ENCODE measurements at places on chromosomes 13 and 19.

DNA sequence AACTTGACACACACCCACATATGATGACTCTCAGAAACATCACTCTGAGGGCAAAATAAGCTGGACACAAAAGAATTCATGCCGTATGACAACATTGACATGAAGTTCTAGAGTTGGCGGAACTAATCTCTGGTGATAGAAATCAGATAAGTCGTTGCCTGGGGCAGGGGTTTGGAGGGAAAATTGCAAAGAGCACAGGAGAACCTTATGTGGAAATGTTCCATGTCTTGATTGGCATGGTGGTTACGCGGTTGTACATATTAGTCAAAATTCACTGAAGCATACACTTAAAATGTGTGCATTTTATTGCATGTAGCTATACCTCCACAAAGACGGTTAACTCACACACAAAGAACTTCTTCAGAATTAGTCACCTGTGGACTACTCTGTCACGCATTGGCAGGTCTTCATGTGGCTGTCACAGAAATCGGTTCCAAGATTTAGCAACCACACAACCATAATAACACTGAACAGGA lies 137.8 kb upstream of the GJB6 start:
- DNase-seq, result no peak

DNA sequence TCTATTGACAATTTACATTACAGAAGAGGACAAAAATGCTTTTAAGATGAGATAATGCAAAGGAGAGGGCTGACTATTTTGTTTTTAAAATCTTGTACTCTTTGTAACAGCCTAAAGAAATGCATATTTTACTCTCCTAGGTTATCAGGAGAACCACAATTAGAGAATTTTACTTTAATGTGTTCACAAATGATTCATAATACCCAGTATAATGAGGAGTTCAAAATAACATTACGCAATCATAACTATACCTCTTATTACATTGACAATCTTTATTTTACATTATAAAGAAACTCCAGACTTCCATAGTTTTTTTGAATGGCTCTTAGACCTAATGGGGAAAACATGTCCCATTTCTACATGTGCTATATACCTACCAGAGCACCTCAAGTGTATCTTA lies 1089.7 kb downstream of the PCDH17 start:
- no peak for DNase-seq

DNA sequence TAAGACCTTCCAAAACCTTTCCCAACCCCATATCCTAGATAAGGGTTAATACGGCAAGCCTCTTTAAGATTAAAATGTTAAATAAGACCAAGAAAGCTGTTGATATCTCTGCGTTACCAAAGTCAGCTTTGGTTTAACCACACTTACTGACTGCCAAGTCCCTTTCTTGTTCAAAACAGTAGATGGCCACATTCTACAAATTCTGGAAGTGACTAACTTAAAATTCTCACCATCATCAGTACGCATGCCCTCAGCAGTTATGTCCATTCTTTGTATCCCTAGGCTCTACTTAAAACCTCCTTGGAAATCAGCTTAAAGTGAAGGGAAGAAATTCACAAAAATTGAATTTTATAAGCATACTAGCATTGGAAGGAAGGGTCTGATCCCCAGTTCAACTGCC lies 23.6 kb downstream of the SOHLH2 start:
- DNase-seq, result no peak

DNA sequence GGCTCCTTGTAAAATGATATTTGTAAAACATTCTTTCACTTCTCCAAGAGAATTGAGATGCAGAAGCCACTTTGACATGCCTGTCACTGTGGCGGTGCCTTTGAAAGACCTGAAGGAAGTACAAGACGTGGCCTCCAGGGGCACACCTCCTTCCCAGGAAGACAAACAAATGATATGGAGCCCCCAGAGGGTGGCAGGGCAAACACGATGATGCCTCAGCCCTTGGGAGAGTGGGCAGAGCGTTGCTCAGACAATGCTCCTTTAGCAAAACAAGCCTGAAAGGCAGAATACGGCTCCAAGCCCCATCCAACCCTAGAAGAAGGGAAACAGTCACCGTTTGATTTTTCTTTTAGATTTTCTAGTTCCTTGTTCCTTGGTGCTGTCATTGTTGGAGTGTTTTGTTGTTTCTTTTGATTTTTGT lies 9.2 kb upstream of the ATP12A start:
- peak; percentile 88 for DNase-seq

DNA sequence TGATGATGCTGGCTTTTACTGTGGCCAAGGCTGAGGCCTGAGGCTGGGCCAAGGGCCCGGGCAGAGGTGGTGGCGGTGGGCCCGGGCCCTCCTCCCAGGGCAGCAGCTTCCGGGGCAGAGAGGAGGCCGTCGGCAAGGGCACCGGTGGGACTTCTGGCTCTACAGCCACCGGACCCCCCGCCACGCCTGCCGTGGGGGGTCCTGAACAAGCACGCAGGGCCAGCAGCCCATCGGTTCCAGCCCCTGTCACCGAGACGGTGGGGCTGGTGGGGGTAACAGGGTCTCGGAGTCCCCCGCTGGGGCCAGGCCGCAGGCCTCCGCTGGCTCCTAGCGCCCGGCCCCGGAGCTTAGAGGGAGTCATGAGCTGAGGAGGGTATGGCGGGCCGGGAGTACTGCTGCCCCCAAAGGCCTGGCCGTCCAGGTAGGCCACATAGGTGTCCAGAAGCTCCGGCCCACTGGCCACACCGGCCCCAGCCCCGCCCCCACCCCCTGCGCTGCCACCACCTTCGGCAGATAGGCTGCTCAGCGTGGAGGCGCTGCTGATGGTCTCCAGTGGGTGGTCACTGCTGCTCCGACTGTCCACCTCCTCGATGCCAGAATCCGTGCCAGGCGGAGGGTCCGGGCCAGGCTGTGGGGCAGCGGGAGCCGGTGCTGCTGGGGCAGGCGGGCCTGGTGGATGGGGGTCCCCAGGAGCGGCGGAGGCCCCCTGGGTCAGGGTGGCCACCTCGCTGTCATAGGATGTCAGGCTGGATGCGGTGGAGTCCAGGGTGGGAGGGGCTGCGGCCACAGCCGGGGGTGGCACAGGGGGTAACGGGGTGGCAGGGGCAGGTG lies 17.3 kb downstream of the C19orf81 start:
- no peak for DNase-seq

- DNase-seq, result no peak
These were observed 240.9 kb downstream of the GPC5 start for GRCh38 chr13:91639330-91639729.

GRCh38 chr13:100751826-100752225 lies 77.2 kb upstream of the TMTC4 start:
- DNase-seq, result no peak

GRCh38 chr19:7488736-7489353 lies at the start of gene PEX11G:
Gene PEX11G, minus strand, starts transcription at chr19:7489035. Its CDS starts 25 bp downstream, at chr19:7489010.
- DNase-seq, result no peak

DNA sequence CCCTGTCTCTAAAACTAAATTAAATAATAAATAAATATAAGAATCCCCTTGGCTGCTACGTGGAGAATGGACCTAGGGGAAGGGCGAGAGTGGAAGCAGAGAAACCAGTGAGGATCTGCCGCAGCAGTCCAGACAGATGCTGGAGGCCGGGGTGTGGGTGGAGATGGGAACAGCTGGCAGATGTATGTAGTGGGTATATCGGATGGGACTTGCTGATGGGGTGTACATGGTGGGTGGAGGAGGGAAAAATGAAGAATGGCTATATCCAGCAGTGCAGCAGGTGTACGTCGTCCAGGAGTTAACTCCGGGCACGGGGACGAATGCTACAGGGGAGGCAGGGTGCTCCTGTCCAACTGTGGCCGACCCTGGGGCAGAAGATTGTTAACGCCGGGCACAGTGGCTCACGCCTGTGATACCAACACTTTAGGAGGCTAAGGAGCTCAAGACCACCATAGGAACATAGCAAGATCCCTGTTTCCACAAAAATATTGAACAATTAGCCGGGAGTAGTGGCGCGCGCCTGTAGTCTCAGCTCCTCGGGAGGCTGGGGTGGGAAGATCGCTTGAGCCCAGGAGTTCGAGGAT lies 654 bp downstream of the CEP89 start:
- no peak for DNase-seq

DNA sequence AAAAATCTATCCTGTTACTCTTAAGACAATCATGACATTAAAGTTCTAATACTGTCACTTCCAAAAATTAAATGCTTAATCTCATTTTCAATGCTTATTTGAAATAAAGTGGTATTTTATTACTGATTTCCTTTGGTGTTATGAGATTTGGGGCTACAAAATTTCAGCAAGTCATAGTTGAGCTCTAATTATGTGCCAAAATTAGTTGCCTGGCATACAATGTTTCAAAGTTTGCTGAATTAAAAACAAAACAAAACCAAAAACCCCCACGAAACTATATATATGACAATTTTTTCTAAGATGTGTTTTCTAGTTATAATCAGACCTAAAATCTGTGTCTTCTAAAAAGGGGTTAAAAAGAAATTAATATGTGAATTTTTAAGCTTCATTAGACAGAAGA lies 62.2 kb downstream of the KCNRG start:
- DNase-seq, result no peak

- DNase-seq, result peak; percentile 53
These were observed 11.4 kb downstream of the FCHO1 start for GRCh38 chr19:17762505-17763229.

- no peak for DNase-seq
These were observed 644 bp upstream of the RAVER1 start for GRCh38 chr19:10333758-10334587.

- no peak for DNase-seq
These were observed 949.6 kb upstream of the SLC10A2 start for GRCh38 chr13:104015646-104016396.

DNA sequence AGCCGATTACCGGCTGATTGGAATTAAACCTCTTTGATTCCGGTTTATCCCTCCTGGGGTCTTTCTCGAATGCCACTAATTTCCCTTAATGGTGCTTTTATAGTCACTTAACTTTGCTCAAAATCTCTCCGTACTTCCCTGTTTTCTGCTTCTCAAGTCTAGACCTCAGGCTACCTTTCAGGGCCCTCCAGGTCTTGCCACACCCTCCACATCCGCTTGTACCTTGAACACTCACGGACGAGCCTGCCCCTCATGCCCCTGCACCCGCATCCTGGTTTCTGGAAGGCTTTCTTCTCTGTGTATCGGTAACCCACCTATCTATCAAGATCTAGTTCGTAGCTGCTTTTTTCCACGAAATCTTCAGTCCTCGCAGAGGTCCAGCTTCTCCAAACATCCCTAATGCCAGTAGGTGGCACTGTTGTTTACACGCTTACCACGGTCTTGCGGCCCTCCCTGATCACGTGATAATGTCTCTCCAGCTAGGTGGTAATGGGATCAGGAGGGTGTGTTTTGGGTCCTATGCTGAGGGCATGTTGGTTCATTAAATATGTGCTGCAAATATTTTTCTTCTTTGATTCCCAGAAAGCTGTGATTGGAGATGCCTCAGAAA lies 13.8 kb downstream of the ATP12A start:
- DNase-seq, result peak; percentile 92

GRCh38 chr13:59088716-59089115 lies 1075.0 kb downstream of the DIAPH3 start:
- DNase-seq, result no peak

DNA sequence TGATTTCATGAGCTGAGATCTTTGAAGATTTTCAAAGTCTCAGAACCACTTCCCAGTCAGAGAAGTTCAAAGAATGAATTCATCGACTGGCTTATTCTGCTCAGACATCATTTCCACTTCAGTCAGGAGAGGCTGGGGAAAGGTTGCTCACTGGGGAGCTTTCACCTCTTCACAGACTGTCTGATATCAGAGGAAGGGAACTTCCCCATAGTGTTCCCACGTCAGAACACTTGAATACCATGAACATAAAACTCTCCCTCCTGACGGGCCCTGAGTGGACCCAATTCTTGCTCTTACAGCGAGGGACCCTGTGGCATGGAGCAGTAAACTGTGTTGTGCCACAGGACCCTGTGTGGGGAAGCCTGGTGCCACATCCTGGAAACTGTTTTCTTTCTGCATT lies 492.6 kb downstream of the COG6 start:
- DNase-seq, result no peak

DNA sequence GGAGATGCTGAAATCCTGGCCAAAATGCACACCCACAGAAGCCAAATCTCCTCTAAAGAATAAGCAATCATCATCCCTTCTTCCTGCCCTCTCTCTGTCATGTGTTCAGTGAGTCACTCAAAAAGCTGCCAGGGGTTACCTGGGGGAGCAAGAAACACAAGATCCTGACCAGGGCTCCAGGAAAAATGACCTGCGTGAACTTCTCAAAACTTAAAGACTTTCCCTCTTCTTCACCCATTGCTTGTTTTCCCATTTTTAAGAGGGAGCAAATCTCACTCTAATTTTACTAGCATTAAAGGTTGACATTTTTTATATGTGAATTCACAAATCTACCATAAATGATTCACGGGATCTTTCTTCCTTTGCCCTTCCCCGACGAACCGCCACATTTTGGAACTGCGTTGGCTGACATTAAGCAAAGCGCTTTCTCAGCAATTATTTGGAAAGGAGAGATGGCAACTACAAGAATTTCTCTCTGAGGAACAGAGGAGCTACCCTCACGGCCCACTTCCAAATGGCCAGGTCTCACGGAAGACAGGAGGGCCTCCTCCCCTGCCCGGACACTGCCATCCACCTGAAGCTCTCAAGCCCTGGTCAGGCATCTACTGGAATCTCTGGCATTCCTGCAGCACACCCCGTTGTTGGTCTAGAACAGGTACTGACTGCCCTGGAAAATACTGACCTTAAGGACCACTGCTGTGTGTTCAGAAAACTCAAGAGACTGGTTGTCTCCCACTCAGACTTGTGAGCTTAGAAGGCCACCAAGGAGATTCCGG lies 14.2 kb downstream of the TSHZ3 start:
- DNase-seq, result no peak

DNA sequence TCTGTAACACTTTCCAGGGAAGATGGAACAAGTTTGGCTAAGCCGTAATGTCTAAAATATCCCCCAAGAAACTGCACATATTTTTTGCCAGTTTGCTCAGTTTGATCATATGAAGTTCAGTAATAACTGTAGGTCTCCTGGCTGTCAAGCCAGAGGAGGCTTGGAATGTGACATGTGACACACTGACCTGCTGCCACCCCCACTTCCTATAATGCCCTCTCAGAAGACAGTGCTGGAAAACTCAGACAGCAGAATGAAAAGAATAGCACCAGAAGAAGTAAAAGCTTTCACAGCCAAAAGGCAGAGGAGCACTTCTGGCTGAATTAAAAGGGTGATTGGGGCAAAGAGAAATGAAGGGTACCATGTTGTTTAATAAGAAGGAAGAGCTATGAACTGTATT lies 67.4 kb upstream of the UBAC2 start:
- peak; percentile 53 for DNase-seq

- no peak for DNase-seq
These were observed 76.9 kb downstream of the LRCH1 start for GRCh38 chr13:46629811-46630413.

GRCh38 chr13:37097076-37097475 lies 8.4 kb downstream of the CSNK1A1L start:
- DNase-seq, result no peak

All from WERI-Rb-1 (cell line).